ENCODE measurements at places on chromosomes 6 and 20. TPM values are rescaled to one million over a fixed set of nuclear protein-coding genes. Genes with fewer than 3 reads are reported as not detected.

Gene ACSS1
- 29.4 TPM for polyA plus RNA-seq

DNA sequence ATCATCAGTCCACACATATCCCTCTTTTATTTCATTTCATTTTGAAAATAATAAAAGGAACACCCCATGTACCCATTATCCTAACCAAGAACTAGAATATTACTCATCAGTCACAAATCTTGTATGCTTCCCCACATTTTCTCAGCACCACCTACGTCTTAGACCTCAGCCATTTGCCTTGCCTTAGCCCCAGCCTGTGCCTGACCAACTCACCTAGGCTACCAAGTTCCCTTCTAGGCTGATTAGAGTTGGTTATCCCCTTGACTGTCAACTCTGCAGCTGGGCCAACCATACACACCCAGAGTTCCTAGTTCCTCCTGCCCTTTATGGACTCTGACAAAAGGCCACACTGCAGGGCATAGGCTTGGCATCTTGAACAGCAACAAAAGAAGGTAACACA lies 33.4 kb upstream of the IPCEF1 start:
- no peak for DNase-seq

DNA sequence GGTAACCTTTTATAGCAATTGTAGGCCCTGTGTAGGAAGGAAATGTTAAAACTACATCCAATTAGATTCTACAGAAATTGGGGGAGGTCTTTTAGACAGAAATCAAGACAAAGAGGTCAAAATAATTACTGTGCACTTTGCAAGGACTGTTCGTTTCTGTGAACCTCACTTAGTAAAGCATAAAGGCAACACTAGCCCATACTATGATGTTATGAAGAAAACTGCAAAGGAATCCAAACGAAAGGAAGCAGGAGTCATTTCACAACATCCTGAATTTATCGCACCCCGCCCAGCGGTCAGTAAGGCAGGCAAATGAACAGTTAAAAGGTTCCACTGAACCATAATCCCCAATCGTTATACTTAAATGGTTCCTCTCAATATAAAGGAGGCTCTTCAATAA lies 429.5 kb upstream of the ARID1B start:
- no peak for DNase-seq

- no peak for DNase-seq
Measured at GRCh38 chr6:5334341-5334740, 73.0 kb downstream of the FARS2 start.

DNA sequence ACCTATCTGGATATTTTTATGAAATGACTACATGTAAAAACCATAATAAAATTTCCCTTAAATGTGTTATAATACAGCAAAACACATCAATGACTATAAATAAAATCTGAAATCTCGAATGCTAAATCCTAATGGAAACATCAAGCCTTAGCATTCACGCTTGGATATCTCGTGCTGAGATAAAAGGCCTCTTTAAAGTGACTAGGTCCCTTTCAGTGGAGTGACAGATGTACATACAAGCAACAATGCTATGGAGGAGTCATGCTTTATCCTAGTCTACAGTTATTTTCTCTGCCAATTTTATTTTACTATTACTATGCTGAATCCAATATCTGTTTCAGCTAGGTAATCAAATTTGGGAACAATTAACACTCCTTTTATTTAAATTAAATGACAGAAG lies 72.4 kb downstream of the MAP3K7 start:
- no peak for DNase-seq

DNA sequence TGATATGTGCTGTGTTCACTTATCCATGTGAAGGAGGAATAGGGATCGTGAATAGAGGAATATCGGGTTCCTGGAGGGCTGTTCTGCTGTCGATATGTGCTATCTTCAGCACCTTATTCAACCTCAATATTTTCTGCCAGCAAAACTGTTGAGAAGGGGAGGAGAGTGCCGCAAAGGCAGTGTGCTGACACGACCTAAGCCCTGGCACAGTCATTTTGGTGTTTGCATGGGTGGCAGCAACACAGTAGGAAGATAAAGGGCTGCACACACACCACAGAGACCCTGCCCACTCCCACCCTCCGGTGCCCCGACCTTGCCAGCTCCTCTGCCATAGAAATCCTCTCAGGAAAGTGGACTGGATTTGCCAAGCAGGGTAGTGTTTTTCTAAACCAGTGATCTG lies 47.0 kb downstream of the ZDHHC14 start:
- no peak for DNase-seq

GRCh38 chr6:155543166-155543847 lies 87.7 kb upstream of the NOX3 start:
- peak; percentile 2 for DNase-seq

Gene TAF11
- 50.0 TPM for polyA plus RNA-seq

Gene TAGAP
- 0.75 TPM for polyA plus RNA-seq

Gene KCNQ5
- 0.79 TPM for polyA plus RNA-seq

GRCh38 chr20:11437611-11438380 lies 479.9 kb upstream of the BTBD3 start:
- no peak for DNase-seq

Gene C6orf15
- polyA plus RNA-seq, result 0.19 TPM
